ENCODE measurements at places on chromosomes 16 and 17. TPM values are rescaled to one million over a fixed set of nuclear protein-coding genes. Genes with fewer than 3 reads are reported as not detected.

DNA sequence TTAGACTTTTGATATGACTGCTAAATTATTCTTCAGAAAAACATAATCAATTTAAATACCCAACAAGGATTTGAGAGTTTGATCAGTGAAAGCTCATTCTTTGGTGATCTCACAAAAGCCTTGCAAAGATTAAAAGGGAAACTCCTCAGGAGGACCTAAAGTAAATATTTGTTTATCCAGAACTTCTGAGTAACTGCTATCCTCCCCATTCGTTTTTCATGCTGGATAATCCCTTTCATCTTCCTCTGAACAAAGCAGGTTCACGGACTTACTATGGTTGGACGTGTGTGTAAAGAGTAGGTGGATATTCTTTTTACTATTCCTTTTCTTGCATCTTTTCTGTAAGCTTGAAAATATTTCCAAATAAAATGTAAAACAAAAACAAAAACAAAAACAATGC is 124.7 kb downstream of the CPPED1 start:
- no peak for DNase-seq
- H3K27ac ChIP-seq, result no peak overlapping the region
- H3K4me3 ChIP-seq, result no peak overlapping the region

GRCh38 chr17:82752371-82753200 is 721 bp downstream of the TBCD start:
- H3K27me3 ChIP-seq, result no peaks in the 10 kb centered on the region
- peaks cover 3% of the 10 kb centered on the region for H3K36me3 ChIP-seq
- peak overlapping the region; percentile 82 for H3K4me3 ChIP-seq
- H3K4me1 ChIP-seq, result peaks cover 21% of the 10 kb centered on the region

Gene PPP1R1B
- not detected for total RNA-seq

DNA sequence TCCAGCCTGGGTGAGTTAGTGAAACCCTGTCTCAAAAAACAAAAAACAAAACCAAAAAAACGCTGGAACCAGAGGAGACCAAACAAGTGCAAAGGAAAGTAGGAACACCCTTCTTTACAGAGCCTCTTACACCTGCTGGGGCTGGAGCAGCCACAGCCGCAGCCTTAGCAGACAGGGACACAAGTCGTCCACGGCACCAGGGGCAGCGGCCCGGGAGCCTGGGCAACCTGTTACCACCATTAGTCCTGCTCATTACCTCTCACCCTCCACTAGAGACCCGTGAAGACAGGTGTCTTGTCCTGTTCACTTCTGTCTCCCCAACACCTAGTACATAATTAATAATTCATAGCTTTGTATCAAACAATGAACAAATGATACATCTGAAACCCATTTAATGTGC is 83.6 kb downstream of the C16orf78 start:
- no peaks in the 10 kb centered on the region for H3K36me3 ChIP-seq
- no peak overlapping the region for H3K4me3 ChIP-seq
- no peaks in the 10 kb centered on the region for H3K27me3 ChIP-seq
- H3K4me1 ChIP-seq, result no peaks in the 10 kb centered on the region

- no peaks in the 10 kb centered on the region for H3K4me1 ChIP-seq
- H3K36me3 ChIP-seq, result no peaks in the 10 kb centered on the region
- peak; percentile 56 for DNase-seq
- H3K27ac ChIP-seq, result no peak overlapping the region
- no peak overlapping the region for H3K4me3 ChIP-seq
Observed at GRCh38 chr16:56354746-56355145, 70.6 kb downstream of the AMFR start.

Gene BCAS3
- total RNA-seq, result 12.0 TPM

Gene FSCN2
- 0.63 TPM for total RNA-seq

DNA sequence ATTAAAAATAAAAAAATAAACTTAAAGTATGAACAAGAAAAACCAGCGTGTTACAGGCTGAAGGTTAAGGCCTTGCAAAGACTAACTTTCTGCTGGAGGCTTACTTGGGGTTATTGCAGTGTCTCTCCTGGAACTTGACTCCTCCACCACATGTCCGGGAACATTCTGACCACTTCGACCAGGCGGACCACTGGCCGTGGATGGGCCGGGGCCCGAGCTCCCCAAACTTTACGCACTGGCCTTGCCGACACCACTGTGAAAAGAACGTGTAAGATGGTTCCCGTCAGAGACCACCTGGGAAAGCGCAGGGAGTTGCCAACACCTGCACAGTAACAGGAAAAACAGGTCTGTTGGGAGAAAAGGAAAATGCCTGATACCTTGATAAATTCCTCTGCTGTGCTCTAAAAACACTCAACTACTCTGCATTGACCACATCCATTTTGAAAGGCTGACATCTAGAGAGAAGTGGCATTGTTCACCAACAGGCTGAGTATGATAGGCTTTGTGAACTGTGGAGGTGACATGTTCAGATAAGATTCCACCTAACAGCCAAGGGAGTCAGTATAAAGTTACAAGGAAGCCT is 99.1 kb downstream of the ADAMTS18 start:
- DNase-seq, result no peak
- no peaks in the 10 kb centered on the region for H3K36me3 ChIP-seq
- H3K4me3 ChIP-seq, result no peak overlapping the region
- H3K4me1 ChIP-seq, result no peaks in the 10 kb centered on the region
- H3K27me3 ChIP-seq, result no peaks in the 10 kb centered on the region
